NAMALWA (cell line): ENCODE measurements at places on chromosomes 2 and 18.
A peak's percentile ranks its signal among the peaks of the same experiment; 100 is the strongest.

DNA sequence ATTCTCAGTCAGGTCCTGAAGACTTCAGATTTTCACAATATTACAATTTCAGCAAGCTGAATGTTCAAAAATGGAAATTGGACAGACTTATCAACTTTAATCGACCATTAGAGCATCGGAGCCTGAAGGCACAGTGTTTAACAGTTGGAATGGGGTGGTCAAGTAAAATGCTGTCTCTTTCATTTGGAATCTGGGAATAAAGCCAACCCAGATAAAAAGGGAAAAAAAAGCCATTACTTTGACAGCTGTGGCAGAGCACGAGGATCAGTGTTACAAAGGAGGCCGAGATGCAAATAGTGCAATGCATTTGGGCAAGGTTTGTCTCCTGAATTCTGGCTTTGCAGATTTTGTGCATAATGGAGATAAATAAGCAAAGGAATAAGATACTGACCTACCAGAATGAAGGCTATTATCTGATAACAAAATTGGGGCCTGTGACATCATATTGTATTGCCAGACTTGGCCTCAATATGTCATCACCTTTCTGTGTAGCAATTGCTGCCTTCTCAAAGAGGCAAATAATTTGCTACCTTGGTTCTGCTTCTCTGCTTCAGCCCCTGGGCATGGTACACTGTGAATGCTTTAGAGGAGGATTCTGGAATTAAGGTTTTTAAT lies 277.5 kb upstream of the KLHL29 start:
- no peak for DNase-seq

- DNase-seq = peak; percentile 68
Measured at GRCh38 chr2:102005989-102006885, 14.5 kb downstream of the IL1R2 start.

GRCh38 chr2:180747728-180748127 lies 232.7 kb upstream of the UBE2E3 start:
- no peak for DNase-seq

GRCh38 chr2:109217362-109218086 lies 88.5 kb downstream of the SH3RF3 start:
- no peak for DNase-seq

GRCh38 chr18:48855422-48856377 lies 95.1 kb downstream of the SMAD7 start:
- no peak for DNase-seq

DNA sequence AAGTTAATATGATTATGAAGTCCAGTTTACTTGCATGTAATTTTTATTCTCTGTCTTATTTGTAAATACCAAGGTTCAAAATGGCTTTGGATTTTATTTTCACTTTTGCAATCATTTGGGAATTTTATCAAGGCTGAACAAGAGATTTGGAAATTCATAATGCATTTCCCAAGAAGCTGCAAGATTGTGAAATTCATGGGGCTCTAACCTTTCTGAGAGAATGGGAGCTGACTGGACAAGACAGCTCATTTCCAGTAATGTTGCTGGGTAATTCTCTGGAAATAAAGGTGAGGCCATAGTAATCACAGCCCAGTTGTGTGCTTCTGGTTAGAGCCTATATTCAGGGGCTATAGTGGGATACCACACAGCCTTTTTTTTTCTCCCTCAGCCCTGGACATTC lies 21.5 kb upstream of the NABP1 start:
- DNase-seq = no peak

- DNase-seq = no peak
Measured at GRCh38 chr2:190350371-190350770, 7.0 kb downstream of the INPP1 start.

DNA sequence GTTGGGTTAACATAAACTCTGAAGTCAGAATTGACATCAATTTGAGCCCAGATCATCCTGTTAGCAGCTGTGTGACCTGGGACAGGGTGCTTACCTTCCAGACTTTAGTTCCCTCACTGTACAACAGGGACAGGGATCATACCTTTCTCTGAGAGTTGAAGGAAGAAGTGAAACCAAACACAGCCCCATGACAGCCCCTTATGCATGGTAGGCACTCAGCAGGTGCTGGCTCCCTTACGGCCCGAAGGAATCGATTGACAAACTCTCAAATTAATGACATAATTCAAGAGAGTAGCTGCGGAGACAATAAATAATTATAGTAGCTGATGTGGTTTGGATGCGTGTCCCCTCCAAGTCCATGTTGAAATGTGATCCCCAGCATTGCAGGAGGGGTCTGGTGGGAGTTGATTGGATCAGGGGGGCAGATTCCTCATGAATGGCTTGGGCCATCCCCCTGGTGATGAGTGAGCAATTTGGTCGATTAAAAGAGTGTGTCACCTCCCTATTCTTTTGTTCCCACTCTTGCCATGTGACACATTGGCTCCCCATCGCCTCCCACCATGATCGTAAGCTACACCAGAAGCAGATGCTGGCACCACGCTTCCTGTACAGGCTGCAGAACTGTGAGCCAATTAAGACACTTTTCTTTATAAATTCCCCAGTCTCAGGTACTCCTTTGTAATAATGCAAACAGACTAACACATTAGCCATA lies 72.4 kb downstream of the ODC1 start:
- DNase-seq = peak; percentile 82

DNA sequence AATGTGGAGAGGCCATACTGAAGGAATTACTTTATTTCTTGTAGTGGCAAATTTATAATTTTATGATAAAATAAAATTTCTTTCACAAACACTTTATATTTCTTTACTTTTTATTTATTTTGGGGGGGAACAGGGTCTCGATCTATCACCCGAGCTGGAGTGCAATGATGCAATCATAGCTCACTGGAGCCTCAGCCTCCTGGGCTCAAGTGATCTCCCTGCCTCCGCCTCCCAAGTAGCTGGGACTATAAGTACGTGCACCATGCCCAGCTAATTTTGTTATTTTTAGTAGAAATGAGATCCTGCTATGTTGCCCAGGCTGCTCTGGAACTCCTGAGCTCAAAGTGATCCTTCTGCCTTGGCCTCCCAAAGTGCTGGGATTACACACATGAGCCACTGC lies 59.6 kb downstream of the SOS1 start:
- DNase-seq = no peak

DNA sequence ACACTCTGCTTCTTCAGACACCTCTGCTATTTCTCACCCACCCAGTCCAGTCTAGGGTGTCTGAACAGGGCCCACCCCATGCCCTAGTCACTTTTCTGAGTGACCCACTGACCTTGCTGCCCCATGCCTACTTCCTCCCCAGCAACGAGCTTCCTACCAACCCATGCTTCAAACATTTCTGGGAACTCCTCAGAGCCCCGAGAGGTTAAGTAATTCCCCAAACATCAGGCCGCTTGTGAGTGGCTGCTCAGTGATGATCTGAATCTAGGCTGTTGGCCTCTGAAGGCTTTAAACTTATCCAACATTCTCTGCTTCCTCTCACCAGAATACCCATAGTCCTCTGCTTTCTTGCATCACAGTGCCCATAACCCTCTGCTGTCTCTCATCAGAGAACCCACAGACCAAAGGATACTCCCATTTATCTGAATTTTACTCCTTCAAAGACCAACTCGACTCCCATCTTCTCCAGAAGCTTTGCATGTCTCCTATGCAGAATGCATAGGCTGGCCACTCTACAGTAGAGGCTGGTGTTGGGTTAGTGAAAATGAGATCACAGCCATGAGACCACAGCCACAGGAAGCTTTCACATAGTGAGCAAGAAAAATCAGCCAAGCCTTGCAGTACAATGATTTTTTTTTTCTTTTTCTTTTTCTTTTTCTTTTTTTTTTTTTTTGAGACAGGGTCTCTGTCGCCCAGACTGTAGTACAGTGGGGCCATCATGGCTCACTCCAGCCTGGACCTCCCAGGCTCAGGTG lies 309.5 kb upstream of the LYPD1 start:
- DNase-seq = no peak

DNA sequence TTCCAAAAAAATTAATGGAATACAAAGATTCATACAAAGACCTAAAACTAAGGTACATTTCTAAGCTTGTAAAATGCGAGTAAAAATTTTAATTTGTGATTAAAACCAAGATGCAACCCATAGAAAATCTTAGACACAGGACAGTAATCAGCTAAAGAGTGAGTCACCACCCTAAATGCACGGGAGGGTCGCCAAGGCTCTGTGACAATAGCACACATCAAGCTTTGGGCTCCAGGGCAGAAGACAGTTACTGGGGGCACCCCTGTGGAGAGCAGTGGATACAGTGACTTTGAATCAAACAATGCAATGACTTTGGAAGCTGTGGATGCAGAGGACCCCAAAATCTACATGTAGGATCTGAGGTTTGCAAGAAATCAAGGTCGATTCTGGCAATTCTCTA lies 7.5 kb downstream of the FLACC1 start:
- no peak for DNase-seq

DNA sequence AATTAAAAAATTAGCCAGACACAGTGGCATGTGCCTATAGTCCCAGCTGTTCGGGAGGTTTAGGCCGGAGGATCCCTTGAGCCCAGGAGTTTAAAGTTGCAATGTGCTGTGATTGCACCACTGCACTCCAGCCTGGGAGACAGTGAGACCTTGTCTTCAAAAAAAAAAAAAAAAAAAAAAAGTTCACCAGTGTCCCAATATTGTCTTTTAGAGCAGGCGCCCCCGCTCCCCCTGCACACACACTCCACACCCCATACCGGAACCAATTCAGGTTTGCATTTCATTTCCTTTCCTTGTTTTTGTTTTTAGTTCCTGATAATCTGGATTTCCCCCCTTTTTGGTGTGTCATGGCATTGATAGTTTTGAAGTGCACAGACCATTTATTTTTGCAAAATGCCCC lies 10.4 kb downstream of the TMEM87B start:
- DNase-seq = no peak

DNA sequence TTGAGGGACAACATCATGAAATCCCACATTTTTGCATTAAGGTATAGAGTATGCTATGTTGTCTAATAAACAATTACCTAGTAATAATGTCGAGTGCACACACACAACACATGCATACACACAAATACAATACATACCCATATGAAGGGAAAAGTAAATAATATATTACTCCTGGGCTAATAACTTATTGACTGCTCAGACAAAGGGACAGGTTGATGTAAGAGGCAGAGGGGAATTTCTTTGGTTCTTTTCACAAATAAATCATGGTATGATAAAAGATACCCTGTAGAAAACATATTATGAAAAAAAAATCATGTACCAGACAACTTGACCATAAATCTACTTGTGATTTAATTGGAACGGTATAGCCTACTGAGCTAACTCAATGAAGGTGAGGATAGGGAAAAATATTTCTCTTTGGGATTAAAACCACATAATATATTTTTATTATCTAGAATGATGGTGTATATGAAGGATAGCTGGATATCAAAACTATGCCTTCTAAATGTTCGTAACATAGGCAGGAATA lies 398.7 kb upstream of the LRRTM4 start:
- DNase-seq = no peak

- no peak for DNase-seq
Measured at GRCh38 chr2:99524056-99524455, 34.2 kb upstream of the REV1 start.

DNA sequence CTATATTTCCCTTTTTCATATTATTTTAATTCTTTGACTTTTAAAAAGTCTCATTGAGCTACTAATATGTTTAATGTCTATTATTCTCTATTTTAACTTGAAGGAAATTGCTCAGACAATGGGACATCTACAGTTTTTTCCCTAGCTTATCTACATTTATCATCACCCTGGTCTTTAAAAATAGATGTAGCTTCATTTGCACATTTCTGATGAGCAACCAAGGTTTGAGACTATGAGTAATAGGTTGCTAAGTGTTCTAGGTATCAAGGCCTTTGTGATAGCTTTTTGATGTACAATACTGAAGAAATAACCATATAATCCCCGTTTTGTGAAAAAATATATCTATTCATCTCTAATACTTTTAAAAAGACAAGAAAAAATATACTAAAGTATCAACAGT lies 47.0 kb downstream of the STAT4 start:
- DNase-seq = no peak

DNA sequence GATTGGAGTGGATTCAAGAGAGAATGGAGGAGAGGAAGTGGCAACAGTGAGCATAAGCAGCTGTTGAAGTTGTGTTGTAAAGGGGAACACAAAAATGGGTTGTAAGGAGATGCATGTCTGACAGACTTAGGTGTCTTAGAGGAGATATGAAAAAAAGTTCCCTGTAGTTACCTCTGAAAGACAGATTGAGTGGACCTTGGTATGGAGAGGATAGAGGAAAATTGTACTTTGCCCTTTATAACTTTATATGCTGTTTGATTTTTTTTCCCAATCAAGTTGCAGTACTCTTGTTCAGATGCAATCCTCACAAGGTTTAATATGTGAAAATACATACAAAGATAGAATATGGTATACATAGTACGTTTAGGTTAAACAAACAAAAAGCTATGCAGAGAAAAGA lies 73.6 kb downstream of the LYPD6B start:
- DNase-seq = no peak

GRCh38 chr2:66201242-66201641 lies 233.7 kb upstream of the MEIS1 start:
- DNase-seq = no peak

DNA sequence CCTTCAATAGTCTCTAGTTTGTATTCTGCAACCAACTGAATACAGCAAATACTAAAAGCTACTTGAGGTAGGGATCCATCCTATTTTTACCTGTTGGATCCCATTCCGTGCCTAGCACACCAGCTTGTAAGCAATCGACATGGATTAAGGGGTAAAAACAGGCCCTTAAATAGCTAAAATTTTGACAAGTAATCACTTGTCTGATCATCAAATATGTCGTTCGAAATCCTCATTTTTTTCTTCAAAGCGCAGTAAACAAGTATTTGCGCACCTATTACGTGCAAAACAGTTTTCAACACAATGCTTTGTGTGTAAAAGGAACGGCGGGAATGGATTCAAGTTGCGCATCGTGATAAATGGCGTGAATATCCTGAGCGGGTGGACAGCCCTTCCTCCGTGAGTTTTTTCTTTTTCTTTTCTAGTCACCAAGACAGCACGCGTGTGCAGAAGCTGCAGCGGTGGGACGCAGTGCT lies 1.4 kb upstream of the ACVR2A start:
- DNase-seq = no peak

DNA sequence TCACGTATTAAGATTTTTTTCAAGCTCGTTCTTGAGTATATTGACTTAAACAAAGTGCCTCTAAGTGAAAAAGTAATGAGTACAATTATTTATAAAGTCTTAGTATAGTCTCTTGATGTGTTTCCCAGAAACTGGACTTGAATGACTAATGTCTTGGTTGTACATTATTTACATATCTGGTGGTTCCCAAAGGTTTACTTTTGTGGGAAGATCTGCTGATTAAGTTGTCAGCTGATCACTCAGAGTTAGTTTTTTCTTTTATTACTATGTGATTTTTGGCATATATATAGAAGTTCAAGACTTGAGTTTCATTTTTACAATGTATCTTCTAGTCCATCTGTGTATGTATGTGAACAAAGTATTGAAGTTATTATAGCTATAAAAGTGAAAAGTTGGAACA lies 29.5 kb downstream of the RNF144A start:
- DNase-seq = no peak

DNA sequence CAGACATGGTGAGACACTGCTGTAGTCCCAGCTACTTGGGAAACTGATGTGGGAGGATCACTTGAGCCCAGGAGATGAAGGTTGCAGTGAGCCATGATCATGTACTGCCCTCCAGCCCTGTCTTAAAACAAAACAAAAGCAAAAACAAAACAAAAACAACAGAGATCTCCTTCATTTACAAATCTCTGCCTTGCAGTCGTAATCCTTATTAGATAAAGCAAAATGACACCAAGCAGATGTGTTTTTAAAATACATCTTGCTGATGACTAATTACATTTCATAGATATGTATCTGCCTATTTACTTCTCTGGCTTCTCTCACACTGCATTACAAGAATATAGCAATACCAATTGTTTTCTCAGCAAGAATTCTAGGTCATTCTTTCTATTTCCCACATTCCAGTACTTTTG lies 22.8 kb downstream of the NFE2L2 start:
- DNase-seq = no peak
